ENCODE measurements at places on chromosomes 7 and 10.
A peak's percentile ranks its signal among the peaks of the same experiment; 100 is the strongest.

DNA sequence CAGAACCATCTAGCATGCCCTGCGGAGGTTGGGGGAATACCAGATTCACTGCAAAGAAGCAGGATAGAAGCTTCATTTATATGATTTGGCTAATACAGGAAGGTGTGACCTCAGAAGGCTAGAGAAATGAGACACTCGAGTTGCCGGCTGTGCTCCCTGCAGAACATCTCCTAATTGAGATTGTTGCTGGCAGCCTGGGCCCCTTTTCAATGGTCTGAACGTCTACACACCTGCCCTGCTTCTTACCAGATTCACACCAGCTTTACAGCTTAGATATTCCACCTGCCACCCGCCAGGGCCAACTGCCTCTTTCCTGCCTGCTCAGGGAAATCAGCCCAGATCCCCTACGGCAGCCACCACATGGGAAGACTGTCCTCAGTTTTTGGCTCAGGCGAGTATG lies 475.3 kb upstream of the AUTS2 start:
- no peak for DNase-seq

- no peak for DNase-seq
These were observed 473.7 kb downstream of the ARL4A start for GRCh38 chr7:13161125-13161524.

DNA sequence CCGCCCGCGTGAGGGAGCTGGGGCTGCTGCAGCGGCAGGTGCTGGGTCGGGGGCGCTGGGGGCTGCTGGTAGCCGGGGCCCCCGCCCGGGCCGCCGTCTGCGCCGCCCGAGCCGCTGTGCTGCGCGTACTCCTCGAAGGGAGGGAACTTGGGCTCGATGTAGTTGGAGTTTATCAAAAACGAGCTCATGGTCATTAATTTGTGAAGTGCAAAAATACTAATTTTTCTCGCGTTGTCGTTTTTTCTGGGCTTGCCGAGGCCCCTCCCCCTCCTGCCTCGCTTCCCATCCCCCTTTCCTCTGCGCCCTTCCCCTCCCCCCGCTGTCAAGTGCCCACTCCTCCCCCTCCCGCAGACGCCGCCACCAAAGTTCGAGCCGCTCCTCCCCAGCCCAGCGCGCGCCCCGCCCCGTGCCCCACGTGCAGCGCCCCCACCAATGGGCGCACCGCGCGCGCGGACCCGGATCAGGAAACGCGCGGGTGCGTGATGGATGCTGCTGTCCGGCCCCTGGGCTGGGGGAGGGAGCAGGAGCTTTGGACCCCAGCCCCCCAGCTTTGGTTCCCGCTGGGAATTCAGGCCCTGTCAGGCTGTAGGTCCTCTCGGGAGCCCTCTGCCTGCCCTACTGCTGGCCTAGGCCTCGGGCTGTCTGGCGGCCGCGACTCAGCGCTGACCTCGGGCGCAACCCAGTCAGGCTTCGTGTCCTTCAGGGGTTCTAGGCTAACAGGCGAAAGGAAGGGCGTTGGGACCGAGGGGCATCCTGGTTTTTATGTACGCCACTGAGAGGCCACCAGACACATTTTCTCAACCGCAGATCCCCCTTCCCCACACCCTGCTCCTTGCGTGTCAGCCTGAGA lies at the start of gene HOXA4:
TSS of gene HOXA4 (minus strand) at position 218 of the 850 bp plus-strand sequence. CDS start at position 194, 24 bp downstream.
- peak; percentile 64 for DNase-seq

GRCh38 chr7:117873310-117874190 lies at the start of gene CTTNBP2:
Gene CTTNBP2, minus strand, starts transcription at chr7:117873441. Its CDS starts 26 bp downstream, at chr7:117873415.
- no peak for DNase-seq

- no peak for DNase-seq
These were observed 40.7 kb downstream of the PIK3CG start for GRCh38 chr7:106905734-106906133.

DNA sequence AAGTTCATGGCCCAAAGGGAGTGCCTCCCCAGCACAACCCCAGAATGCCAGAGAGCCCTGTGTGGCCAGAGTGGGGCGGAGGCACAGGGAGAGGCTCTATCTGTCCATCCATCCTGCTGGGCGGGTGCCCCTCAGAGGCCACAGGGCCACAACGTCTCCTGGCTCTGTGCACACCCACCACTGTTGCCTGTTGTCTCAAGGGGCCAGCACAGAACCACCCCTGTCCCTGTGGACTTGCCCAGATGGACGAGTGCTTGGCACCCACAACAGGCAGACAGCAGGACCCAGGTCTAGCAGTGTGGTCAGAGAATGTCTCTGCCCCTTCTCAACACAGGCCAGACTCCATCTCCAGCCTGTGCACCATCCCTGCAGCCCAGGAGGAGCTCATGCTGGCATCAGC lies 92.8 kb downstream of the PAXIP1 start:
- DNase-seq = no peak

- no peak for DNase-seq
These were observed 46.3 kb upstream of the NANOS1 start for GRCh38 chr10:118983263-118983662.

DNA sequence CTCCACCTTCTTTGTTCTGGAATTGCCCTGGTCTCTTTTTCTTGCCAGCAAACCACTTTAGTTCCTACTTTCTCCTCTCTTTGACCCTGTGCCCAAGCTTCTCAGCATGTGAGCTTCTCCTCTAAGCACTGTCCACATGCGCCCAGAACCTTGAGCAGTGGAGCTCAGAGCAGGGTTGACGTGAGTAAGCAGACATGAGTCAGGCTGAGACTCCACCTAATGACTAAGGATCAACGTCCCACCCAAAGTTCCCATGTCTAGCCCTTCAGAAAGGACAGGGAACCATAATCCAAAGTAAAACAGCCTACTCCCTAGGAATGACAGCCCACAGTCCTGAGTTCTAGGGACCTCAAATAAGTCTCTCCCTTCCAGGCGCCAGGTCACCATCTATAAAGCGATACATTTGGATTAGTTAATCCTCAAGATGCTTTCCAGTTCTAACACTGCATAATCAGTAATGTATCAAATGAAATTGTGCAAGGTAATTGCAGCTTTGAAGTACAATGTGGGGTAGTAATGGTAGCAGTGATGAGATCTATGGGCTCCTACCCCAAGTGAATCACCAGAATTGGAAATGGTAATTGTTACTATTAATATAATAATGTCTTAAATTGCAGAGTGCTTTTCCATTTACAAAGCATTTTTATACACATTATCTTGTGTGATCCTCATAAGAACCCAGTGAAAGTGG lies 44.5 kb downstream of the KCNMA1 start:
- DNase-seq = no peak

DNA sequence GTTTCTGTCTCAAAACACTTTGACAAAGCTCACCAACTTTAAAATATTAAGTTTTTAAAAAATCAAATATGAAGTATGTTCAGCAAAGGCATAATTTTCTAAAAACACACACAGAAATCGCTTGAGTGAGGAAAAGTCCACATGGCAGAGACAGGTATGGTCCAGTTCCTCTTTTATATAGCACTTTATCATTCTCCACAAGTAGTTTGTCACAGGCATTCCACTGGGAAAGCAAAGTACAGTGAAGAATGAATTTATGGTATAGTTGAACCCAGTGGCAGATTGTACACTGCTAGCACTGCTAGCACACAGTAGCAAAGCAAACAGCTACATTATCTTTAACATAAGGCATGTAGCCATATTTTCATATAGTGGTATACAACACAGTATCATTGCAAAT lies 102.3 kb downstream of the HECTD2 start:
- no peak for DNase-seq

GRCh38 chr7:153445641-153446040 lies 606.6 kb upstream of the DPP6 start:
- DNase-seq = no peak

All from activated T-helper 9 cell treated with anti-CD3 and anti-CD28 coated beads, Interleukin-2, amount 50 U/mL, for 16 hours (primary cell).